ENCODE measurements at places on chromosomes 3 and 15.

GRCh38 chr3:183381673-183382072, 46.7 kb downstream of the MCF2L2 start:
- no peak for DNase-seq

GRCh38 chr3:295166-295565, 98.6 kb downstream of the CHL1 start:
- no peak for DNase-seq

DNA sequence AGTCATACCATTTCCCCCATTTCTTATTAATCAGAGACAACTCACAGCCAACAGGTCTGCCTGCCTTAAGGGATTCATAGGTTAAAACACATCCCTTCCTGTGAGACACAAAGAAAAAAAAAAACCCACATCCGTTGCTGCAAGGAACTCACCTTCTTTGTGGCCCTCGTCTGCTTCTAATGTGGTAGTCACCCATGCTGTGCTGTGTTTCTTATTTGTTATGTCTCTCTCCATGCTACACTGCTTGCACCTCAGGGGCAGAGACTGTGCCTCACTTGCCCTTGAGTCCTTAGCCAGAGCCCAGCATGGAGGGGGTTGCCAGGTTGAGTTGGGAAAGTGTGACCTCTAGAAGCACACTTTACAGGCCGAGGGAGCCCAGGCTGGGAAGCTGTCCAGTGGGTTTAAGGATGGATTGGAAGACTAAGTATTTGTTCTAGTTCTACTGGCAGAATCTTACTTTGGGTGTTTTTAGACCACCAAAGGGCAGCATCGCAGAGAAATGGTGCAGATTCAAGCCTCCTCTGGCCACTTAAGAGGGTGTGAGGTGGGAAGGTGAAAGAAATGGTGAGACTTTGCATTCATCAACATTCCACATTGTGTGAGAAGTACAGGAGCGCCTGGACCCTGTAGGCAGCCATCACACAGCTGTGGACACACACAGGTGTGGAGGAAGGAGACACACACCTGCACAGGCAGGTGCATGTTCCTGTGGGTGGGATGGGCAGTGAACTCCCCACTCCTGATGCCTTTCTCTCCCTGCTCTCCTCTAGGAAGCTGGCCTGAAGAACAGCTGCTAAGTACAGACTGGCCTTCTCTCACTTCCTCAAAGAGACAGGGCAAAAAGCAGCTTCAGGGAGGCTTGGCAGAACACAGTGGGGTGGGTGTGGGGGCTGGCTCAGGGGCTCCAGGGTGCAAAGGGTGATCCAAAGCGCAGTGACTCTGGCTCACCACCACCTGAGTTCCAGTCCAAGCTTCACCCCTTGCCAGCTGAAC, 48.8 kb downstream of the GLB1 start:
- DNase-seq: no peak

DNA sequence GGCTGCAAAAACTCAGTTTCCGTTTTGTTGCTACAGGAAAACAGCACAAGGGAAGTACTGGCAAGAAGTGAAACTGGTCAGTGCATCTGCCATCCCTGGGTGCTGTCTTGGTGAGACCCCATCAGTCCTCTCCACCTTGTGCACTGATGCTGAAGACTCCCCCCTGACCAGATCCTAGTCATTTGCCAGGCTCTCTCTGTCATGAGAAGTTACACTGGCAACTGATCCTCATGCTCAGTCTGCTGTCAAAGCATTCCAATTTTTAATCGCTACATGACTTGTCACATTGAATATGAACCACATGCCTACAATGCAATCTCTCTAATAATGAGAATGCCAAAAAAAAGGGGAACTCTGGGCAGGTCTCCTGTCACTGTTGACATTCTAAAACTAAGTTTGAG, 296.5 kb downstream of the ZIC1 start:
- DNase-seq: no peak

GRCh38 chr15:39363761-39364586, 216.9 kb upstream of the THBS1 start:
- no peak for DNase-seq

- no peak for DNase-seq
Observed at GRCh38 chr15:66663664-66664063, 38.4 kb upstream of the SMAD6 start.

DNA sequence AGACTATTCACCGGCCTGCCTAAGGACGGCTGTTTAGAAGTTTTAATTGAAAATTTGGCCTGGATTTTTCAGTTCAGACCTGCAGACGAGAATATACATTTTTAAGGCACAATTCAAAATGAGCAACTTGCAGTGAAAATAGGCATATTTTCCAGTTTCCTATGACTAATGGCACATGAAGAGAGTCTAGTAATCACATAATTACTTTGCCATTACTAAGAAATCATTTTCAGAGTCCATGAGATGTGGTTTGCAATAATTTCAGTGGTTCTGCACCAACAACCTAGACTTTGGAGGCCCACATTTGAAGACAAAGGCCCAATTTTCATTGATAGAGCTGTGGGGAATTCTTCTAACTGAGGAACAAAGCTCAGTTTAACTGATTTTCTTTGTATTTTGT, 205.3 kb downstream of the SOX2 start:
- DNase-seq: no peak

- DNase-seq: no peak
Observed at GRCh38 chr3:9744162-9744561, 5.6 kb upstream of the OGG1 start.

GRCh38 chr3:180409170-180409569, 192.8 kb upstream of the TTC14 start:
- no peak for DNase-seq

GRCh38 chr3:126835472-126836219, 131.6 kb downstream of the CHCHD6 start:
- DNase-seq: no peak

- no peak for DNase-seq
Observed at GRCh38 chr15:99977929-99978328, 244.7 kb upstream of the LYSMD4 start.

- DNase-seq: no peak
Observed at GRCh38 chr3:157876556-157876955, 229.7 kb downstream of the SHOX2 start.

- DNase-seq: no peak
Observed at GRCh38 chr15:67820992-67821783, 4.1 kb upstream of the SKOR1 start.

DNA sequence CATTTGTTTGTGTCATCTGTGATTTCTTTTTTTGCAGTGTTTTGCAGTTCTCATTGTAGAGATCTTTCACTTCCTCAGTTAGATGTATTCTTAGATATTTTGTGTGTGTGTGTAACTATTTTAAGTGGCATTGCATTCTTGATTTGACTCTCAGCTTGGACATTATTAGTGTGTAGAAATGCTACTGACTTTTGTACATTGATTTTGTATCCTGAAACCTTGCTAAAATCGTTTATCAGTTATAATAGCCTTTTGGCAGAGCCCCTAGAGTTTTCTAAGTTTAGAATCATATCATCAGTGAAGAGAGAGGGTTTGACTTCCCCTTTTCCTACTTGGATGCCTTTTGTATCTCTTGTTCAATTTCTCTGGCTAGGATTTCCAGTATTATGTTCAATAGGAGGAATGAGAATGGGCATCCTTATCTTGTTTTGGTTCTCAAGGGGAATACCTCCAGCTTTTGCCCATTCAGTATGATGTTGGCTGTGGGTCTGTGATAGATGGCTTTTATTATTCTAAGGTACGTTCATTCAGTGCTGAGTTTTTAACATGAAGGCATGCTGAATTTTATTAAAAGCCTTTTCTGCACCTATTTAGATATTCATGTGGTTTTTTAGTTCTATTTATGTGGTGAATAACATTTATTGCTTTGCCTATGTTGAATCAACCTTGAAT, 211.7 kb downstream of the MBNL1 start:
- DNase-seq: no peak

- no peak for DNase-seq
Observed at GRCh38 chr15:44812029-44812517, 75.7 kb downstream of the TRIM69 start.

DNA sequence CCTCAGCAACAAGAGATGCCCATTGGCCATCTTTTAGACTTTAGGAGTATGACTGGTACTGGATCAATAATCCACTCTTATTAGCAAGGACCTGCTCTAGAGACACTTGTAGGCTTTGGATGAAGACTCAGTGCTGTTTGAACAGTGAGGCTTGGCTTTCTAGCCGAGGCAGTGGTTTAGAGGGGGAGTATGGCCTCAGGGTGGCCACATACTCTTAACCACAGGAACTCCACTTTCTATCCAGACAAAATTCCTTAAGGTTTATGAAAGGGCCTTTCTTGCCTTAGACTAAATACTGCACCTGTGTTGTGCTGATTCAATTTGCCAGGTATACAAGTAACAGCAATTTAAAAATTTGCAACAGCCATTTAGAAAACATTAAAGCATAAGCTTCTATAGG, 1046.3 kb downstream of the DIPK2A start:
- DNase-seq: no peak

DNA sequence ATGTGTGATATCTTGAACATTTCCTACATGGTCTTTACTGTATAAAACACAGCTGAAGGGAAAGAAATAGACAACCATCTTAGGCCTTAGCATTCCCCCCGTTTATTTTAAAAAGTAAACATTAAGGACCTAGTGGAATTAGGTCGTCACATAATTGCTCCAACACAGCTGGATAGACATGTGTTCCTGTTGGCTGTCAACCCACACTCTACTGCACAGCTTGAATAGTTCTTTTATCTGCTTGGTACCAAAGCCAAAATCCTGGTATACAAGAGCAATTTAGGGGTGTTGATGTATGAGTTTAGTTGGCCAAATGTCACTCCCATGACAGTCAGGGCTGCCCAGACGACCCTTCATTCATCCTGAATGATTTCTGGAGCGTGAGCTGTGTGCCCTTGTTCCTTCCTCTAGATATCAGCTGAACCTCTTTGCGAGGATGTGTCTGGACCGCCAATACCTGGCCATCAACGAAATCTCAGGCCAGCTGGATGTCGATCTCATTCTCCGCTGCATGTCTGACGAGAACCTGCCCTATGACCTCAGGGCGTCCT, 179.7 kb downstream of the ITPR1 start:
- peak; percentile 5 for DNase-seq

GRCh38 chr3:4509043-4509442, 15.9 kb downstream of the ITPR1 start:
- DNase-seq: no peak

GRCh38 chr3:17432236-17432635, 310.2 kb downstream of the TBC1D5 start:
- DNase-seq: no peak

GRCh38 chr3:114411811-114412803, 118.3 kb downstream of the TIGIT start:
- DNase-seq: no peak

GRCh38 chr3:98359993-98360675, 6.5 kb downstream of the OR5K4 start:
- DNase-seq: no peak

- no peak for DNase-seq
Observed at GRCh38 chr15:52789601-52790168, 451 bp downstream of the ONECUT1 start.

- DNase-seq: no peak
Observed at GRCh38 chr3:87209111-87209510, 18.0 kb upstream of the CHMP2B start.

- no peak for DNase-seq
Observed at GRCh38 chr3:104521606-104522336, 844.9 kb upstream of the ALCAM start.

DNA sequence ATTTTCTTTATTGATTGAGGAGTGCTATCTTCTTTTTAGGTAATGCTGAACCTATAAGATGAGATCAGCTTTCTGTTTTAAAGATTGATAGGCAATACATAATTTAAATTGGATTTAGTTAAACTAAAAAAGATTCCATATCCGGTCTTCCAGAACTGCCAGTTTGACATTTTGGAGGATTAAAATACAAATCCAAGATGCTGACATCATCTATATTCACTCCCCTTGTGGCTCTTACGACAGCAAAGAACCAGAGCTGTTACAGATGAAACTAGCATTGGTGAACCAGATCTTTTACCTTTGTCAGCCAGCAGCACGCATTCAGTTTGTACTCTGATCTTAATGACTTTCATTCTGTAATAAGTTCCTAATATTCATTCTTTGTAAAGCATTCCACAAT, 218.7 kb downstream of the ZIC4 start:
- no peak for DNase-seq

GRCh38 chr3:125389282-125389681, 14.2 kb upstream of the ZNF148 start:
- no peak for DNase-seq

GRCh38 chr15:84878504-84878903, 6.0 kb upstream of the SLC28A1 start:
- peak; percentile 54 for DNase-seq

DNA sequence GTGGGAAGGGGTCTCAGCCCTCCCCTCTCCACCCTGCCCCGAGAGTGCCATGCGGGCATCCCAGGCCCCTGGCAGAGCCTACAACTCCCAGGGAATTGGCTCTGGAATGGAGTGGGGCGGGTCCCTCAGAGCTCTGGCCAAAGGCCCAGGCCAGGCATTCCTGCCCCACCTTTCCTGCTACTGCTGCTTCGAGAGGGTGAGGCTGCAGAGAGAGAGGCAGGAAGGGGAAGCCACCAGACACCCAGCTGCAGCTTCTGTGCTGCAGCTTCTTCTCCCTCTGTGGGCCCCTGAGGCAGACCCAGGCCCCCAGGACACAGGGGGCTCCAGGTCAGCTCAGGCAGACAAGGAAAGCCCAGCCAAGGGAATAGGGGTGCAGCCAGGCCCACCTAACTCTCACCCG, 2.7 kb downstream of the ALS2CL start:
- DNase-seq: no peak

DNA sequence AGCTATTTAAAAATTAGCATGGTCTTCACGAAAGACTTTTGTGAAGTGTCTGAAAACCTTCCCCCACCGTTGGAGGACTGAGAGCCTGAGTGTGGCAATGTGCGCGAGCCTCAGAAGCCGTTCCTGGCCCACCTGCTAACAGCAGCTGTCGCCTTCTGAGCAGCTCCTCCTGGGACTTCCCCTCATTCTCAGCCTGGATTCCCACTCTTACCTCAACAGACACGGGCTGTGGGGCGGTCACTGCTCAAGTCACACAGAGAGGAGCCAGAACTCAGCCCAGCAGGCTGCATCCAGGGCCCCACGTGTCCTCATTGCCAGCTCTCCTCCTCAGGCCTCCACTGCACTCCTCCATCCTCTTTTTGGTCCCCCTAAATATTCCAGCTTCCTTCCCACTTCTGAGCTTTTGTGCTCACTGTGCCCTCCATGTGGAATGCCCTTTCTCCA, 7.8 kb downstream of the DNASE1L3 start:
- DNase-seq: no peak

DNA sequence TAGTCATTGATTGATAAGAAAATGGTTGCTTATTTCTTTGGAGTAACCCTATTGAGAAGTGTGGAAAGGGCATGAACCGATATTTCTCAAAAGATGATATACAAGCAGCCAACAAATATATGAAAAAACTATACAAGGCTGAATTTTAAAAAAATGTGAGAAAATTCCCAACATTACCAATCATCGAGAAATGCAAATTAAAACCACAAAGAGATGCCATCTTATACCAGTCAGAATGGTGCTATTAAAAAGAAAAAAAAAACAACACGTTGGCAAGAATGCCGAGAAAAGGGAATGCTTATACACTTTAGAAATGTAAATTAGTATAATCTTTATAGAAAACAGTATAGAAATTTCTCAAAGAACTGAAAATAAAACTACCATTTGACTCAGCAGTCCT, 77.7 kb upstream of the ROBO1 start:
- no peak for DNase-seq

Measured in right lung (tissue), 10 donors.